NCI-H1436 treated with DMSO at 0.1 percent for 48 hours (cell line): ENCODE measurements at places on chromosomes 2 and 18.

DNA sequence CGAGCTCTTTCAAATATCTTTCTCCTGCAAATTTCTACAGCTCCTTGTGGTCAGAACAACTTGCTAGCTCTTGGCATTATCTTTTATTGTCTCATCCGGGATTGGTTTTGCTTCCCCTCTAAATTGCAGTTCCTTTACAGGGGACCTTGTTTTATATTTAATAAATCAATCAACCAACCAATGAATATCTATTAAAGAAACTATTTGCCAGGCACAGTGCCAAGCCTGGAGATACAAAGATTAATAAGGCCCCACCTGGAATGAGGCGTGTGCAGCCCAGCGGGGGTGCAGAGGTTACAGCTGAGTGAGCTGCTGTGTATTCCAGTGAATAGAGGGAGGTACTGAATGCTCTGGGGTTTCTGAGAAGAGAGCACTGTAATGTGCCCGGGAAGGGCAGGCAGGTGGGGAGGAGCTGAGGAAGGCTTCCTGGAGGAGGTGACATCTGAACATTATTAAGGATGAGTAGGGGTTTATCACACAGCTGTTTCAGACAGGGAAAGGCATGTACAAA, 51.8 kb downstream of the LIPG start:
- no peak for DNase-seq

GRCh38 chr18:52077251-52077983, 262.6 kb upstream of the DCC start:
- DNase-seq, result no peak

- no peak for DNase-seq
These were observed 269.2 kb downstream of the FIGN start for GRCh38 chr2:163466331-163467250.

- no peak for DNase-seq
These were observed 34.4 kb upstream of the FZD7 start for GRCh38 chr2:201999279-201999678.

GRCh38 chr2:120344214-120344975, 1.5 kb upstream of the INHBB start:
- DNase-seq, result no peak

DNA sequence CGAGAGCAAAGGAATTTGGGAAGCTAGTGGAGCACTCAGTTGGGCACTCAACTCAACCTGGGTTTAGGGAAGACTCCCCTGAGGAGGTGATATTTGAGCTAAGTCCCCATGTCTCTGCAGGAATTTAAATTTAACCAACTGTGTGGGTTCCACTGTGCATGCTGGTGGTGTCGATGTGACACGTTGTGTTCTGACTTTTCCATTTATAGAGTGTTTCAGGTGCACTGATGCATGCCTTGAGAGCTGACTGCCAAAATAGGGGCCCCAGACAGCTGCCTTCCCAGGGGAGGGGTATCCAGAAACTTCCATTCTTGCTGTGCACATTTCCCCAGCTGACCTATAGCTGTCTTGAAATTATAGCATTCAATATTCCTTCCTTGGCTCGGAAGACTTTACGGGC, 63.7 kb upstream of the BCL2L11 start:
- no peak for DNase-seq

DNA sequence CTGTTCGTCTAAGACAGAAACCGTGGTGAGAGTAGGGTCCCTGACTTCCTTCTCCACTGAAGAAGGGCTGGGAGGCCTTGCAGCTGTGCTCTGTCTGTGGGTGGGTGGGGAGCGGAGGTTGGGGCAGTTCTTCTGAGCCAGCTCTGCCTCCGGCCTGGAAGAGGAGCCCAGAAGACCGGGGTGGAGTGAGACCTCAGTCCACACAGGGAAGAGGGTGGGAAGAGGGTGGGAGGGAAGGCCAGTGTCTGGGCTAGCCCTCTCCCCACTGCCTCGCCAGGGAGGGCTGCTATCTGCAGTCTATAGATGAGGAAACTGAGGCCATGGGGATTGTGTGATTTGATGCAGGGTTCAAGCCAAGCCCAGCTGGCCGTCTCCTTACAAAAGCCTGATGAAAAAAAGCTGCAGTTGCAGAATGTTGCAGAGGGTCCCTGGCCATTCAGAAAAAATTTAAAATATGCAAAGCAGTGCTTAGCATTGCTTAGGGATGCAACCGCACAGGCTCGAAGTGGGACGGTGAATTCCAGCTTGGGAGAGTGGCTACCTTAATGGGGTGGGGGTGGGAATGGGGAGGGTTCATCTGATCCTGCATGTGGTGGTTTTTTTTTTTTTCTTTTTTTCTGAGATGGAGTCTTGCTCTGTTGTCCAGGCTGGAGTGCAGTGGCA, 181.6 kb upstream of the HS6ST1 start:
- DNase-seq, result no peak

DNA sequence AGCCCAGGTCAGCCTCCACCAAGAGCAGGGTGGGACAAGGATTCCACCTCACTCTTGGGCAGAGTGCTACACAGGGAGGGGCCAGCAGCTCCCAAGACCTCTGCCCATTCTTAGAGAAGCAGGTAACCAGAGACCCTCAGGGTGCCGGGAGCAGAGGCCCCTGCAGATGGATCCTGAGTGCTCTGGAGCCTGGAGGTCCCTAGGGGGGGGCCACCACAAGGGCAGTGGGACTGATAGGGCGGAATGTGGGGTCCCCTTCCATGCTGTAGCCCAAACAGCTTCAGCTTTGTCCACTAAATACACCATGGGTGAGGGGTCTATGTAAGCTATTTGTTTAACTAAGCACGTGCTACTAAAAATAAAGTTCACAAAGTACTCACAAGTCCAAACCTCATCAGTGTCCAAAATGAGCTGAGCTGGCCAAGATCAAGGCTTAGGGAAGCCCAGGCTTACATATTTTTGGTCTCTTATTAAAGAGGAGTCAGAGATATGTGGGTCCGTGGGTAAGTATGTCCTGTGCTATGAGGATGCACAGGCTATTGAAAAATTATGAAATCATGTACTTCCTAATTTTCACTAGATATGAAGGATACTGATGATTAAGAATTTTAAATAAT, 21.5 kb upstream of the GPC1 start:
- DNase-seq, result no peak

- DNase-seq, result no peak
These were observed 26.5 kb downstream of the BCL2 start for GRCh38 chr18:63292831-63293683.

- no peak for DNase-seq
These were observed 251.3 kb downstream of the DYSF start for GRCh38 chr2:71704688-71705087.
